Aorta (tissue), 5 donors: ENCODE measurements at places on chromosomes 2 and 18. TPM values are rescaled to one million over a fixed set of nuclear protein-coding genes. Genes with fewer than 3 reads are reported as not detected.

The MIB1 gene
- 57.1 TPM for total RNA-seq

The ST6GAL2 gene
- 107 TPM for total RNA-seq

The DSC2 gene
- 6.8 TPM for total RNA-seq

DNA sequence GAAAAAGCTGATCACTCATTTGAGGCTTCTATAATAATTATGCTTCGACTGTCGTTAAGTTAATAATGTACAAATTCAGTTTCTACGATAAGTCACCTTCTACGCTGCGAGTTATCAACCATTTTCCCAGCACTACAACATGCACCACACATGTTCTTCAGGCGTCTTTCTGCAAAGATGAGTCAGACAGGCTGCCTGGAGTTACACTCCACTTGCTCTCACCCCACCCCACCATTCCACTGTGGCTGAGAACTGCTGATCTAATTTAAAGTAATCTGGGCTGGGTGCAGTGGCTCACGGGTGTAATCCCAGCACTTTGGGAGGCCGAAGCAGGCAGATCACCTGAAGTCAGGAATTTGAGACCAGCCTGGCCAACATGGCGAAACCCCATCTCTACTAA, 218.6 kb downstream of the DYM start:
- DNase-seq = no peak

DNA sequence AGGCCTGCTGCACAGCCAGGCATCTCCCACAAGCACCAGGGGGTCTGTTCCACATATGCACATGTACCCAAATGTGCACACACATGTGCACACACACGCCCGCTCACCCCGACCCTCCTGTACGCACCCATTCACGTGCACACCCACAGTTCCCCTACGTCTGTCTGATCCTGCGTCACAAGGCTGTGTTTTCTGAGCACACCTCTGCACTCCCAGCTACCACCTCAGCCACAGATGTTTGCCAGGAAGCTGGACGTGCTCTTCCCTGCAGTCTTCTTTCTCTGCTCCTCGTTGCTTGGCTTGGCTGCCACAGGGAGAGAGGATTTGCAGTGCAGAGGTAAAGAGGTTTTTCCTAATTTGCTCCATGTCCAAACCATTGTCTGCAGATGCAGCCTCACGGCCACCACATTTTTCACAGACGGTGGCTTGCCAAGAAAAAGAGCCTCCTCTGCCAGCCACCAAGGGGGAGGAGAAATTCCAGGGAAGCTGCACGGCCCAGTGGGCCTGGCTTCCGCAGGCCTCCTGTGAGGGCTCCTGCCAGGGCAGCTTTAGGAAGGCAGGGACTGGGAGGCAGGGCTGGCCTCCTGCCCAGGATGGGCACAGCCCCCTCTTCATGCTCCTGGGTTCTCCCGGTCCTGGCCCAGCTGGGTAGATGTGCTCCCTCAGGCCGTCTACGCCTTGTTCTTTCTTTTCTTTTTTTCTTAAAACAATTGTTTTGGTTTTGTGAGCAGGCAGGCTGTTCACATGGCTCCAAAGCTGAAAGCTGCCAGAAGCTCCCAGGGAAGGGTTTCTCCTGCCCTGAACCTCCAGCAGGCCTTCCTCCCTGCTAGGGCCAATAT, 29.3 kb upstream of the HS6ST1 start:
- peak; percentile 86 for DNase-seq

DNA sequence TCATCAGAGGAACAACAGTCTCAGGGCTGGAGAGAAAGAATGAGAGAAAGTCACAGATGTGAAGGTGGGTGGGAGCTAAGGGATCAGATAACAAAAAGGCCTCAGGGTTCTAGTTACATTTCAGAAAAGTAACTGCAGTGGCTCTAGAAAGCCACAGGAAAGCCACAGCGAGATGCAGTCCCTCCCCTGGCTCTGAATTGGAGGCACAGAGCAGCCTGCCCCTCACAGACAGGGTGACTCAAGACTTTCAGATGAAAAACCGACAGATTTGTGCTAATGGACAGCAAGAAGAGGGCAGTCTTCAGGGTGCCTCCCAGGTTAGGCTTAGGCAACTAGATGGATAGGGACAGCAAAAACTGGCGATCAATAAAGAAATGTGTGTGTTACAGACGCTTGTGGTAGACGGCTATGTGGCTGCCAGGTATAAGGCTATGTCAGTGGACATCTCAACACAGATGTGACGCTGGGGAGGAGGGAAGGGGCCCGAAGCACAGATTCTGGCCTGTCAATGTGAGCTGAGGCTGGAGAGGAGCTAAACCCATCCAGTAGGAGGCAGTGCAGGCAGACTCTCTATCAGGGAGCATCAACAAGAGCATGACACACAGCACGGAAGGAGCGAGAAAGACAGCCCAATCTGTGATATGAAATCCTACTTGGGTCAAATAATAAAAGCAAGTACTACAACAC, 26.2 kb downstream of the UNC50 start:
- no peak for DNase-seq
